ENCODE measurements at places on chromosomes 7 and 10.

DNA sequence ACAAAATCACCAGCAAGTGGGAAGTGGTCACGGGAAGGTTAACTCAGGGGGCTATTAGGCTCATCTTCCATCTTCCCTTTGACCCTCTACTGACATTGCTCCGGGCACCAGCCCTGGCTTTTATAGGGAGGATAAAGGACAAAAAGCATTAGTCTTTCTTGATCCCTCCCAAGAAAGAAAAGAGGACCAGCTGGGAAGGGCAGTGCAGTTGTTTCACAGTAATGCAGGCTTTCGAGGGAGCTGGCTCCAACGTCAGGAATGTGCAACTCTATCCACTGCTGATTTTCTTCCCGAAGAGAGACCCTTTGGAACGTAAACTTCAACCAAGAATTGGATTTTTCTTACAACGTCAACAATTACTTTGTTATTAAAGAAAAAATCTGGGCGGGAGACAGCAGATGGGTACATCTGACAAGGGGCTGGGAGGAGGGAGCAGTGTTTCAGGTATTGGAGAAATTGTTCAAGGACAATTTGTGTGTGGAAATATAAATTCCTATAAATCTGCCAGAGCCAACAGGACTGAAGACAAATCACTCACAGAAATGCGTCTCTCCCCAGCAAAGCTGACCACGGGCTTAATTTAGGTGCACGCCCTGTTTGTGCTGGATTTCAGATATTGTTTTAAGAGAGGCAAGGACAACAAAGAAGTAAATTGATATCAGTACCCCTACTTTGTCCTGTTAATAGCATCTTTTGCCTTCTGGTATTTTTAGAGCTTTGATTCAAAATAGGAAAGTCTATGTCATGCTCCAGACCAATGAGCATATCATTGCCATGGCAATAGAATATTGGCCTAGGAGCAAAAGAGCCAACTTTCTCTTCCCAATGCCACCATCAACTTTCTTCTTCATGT lies 23.4 kb upstream of the ARID5B start:
- no peak for DNase-seq

GRCh38 chr10:71767420-71768035 lies 5.8 kb downstream of the VSIR start:
- DNase-seq = no peak

GRCh38 chr7:146826329-146826728 lies 709.7 kb downstream of the CNTNAP2 start:
- DNase-seq = no peak

DNA sequence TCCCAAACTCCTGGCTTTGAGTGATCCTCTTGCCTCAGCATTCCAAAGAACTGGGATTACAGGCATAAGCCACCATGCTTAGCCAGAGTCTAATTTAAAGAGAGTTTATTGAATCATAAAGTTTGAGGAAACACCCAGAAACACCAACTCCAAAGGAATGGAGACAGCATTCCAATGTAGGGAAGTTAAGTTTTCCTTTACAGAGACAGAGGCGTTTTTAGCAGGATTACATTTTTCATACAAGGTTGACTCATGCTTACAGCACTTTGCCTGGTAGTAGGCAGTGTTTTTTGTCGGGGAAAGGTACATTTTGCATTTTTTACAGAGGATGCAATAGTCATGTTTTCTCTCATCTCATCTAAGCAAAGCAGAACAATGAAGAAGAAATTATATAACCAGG lies 18.9 kb upstream of the OPN4 start:
- peak; percentile 73 for DNase-seq

GRCh38 chr7:126635545-126635944 lies 617.2 kb downstream of the GRM8 start:
- no peak for DNase-seq

DNA sequence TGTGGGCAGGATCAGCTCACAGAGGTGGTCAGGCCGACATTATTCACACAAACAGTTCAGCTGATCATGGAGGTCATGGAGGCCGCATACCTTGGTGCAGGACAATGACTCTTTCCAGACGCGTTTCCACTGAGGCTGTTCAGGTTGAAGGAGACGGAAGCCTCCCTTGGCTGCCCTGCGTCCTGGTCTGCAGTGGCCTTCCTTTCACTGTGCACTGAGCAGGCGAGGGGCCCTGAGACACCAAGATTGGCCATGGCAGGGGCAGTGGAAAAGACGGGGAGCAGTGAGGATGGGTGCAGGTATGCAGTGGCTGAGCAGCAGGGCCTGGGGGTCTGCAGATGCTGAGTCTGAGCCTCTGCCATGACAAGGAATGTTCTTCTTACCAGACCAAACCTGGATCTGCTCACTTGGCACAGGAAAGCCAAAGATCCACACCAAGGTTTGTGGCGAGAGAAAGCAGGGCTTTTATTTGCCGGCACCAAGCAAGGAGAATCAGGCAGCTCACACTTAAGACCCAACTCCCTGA lies 263.3 kb downstream of the GLRX3 start:
- DNase-seq = no peak

DNA sequence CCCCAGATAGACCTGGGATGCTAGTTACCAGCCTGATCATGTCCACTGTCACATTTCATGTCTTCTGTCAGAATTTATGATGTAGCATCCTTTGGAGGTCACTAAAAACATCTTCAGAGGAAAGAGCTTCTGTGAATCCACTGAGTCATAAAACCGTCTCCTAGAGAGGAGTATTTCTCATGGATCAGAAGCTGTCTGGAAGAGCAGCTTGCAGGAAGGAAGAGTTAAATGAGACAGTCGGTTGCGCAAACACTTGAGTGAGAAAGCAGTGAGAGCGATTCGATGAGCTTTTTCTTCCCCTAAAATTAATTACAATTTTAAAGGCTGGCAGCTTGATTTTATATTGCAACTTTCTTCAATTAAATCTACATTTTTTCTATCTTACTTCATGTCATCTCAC lies 47.2 kb upstream of the WDR11 start:
- no peak for DNase-seq

DNA sequence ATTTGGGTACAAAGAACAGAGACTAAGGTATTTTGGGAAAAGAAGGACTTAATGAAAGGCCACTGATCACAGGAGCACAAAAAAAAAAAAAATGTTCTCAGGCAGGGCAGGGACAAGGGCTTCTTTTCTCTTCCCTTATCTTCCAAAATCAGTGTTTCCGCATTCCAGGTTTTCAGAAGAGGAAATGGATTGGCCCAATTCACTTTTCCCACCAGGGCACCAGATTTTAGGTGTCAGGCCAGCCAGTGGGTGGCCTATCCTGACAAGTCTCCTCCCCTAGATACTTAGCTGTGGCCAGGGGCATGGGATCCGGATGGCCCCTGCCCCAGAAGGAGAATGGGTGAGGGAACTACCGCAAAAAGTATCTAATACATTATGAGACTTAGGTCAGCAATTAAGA lies 88.9 kb upstream of the WAC start:
- DNase-seq = no peak

DNA sequence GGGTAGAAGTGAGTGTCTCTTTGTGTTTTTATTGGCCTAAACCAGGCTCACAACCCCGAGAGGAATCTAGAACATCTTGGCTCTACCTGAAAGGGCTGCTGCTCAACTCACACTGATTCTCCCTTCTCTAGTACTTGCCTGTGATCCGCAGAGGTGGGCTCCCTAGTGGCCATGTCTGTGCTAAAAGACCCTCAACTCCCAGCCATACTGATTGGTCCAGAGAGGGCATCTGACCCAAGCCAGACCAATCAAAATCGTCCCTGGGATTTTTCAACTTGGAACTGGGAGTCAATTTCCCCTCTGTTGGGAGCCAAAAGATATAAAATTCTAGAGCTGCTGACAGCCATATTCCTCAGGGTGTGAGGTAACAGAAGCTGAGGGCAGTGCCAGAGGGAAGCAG lies 55.3 kb downstream of the SH3PXD2A start:
- no peak for DNase-seq

GRCh38 chr10:5989756-5990155 lies 12.4 kb upstream of the IL15RA start:
- DNase-seq = no peak

- DNase-seq = no peak
Measured at GRCh38 chr10:122650331-122650730, 49.3 kb downstream of the C10orf120 start.

GRCh38 chr7:23121165-23121564 lies 15.6 kb downstream of the KLHL7 start:
- no peak for DNase-seq

DNA sequence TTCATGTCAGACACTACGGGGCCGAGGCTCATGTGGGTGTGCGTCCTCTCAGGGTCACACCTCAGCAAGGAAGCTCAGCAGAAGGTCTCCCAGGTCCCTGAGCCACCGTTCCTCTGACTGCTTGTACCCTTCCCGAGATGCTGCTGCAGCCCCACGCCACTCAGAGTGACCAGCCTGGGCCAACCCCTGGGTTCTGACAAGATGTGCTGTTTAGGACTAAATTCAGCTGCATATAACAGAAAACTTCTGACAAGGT lies 512.5 kb downstream of the DNAJB6 start:
- DNase-seq = no peak

DNA sequence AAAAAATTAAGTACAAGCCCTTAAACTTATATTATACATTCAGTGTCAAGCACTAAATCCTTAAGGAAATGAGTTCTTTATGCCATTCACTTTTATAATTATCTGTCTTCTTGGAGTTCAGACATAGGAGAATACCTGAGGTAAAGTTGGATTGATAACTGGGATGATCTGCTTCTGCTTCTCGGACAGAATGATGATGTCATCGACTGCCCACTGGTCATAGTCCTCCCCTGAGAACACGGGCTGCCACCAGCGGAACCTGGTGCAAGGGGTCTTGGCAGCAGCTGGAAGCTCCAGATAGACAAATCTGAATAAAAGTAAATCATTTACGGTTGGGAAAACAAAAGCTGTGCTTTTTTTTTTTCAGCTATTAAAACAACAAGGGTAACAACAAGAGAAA lies 148.2 kb upstream of the SLC26A5 start:
- DNase-seq = no peak

DNA sequence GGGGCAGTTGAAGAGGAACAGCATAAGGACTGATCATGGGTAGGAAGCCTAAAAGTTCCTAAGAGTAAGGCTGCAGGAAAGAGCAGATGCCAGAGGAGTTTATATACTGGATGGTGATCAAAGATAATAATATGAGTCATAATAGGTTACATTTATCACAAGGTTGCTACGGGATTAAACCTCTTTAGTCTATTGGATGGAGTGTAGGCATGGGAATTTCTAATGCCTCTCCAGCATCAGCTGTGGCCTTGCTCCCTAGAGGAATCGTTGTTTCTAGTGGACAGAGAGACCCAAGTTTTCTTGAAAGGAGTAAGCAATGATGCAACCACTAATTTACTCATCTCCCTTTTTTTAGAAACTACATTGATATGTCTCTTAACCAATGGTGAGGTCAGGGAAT lies 213.4 kb downstream of the GPR37 start:
- no peak for DNase-seq

- no peak for DNase-seq
Measured at GRCh38 chr10:12020574-12020973, 22.0 kb downstream of the UPF2 start.

DNA sequence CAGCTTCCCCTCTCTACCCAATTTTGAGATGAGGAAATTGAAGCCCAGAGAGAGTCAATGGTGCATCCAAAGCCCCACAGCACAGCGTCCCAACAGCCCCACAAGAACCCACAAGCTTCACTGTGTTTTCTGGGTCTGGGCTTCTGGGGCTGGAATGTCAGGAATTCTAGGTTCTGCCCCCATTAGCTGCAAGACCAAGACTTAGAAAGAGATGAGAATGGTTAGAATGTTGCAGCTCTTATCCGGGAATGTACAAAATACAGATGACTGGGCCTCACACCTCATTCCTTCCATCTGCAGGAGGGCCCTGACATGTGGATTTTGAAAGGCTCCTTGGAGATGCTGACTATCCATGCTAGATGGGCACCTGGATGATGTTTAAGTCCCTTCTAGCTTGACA lies 6.0 kb upstream of the SGPL1 start:
- no peak for DNase-seq

GRCh38 chr10:71849461-71849908 lies 1.6 kb downstream of the PSAP start:
- DNase-seq = no peak

GRCh38 chr10:35270100-35270499 lies 66.2 kb upstream of the CCNY start:
- no peak for DNase-seq

GRCh38 chr7:91285696-91286355 lies 21.6 kb downstream of the FZD1 start:
- no peak for DNase-seq

All from AG09309 (cell line).